Suppressor macrophage treated with lipopolysaccharide for 1 hour (primary cell): ENCODE measurements at places on chromosomes 11 and 22.

DNA sequence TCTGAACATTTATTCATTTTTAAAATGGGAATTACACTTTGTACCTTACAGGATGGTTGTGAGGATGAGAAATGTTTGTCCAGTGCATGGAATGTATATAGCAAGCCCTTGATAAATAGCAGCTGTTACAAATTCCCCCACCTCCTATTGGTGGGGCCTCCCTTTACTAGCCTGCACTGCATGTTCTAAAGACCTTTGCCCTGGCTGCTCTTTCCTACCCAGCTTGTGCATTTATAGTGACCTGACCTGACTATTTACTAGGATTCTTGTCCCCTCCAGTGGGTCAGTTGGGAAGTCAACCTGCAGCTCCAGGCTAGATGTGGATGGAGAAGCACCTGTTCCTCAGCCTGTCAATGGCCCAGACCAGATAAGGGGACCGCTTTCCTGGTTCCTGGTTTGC is 180.3 kb downstream of the HIPK3 start:
- no peak for DNase-seq

GRCh38 chr11:131463649-131464425 is 93.4 kb downstream of the NTM start:
- DNase-seq = no peak

DNA sequence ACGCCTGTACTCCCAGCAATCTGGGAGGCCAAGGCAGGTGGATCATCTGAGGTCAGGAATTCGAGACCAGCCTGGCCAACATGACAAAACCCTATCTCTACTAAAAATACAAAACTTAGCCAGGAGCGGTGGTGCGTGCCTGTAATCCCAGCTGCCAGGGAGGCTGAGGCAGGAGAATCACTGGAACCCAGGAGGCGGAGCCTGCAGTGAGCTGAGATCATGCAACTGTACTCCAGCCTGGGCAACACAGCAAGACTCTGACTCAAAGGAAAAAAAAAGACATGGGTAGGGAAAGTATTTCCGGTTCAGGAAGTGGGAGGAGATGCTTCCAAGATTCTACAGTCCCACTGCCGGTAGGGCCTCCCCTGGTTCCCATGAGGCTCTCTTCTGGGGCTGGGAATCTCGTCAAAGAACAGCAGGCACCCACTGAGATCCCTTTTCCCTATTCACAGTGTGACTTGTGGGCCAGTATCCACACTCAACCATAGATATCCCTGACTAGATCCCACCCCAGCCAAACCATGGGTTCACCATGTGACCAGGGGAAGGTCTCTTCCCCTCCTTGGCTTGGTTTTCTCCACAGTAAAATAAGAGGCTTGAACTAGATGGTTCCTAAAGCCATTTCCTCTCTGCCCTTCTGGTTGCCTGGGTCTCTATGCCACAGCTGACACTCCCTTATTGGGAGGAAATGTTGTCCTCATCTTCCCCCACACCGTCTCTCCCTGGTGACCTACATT is 443.3 kb downstream of the BUD13 start:
- DNase-seq = no peak

DNA sequence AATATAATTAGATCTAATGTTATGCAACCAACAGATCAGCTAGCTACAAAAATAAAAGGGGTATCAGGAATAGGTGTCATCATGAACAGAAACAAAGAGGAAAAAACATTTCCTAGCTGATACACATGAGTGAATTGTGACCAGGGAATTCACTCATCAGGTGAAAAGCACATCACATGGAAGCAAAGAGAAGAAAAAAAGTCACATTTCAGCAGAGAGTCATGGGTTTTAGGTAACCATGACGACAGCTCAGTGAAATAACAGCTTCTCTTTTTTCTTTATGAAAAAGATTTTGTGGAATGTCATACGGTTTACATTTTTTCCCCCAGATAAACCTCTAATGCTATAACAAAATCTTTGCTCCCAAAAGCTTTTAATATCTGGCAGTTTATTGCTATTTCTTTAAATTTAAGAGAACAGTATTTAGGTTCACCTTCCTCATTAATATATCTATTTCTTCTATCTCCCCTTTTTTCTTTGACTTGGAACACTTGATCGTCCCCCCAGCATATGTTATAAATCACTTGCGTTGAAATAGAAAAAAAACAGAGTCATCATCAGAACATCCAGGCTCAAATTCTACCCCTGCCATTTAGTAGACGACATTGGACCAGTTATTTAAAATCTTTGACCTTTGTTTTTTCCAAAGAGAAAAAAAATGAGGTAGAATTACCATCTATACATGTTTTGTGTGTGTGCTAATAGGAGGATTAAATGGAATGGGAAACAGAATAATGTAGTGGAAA is 5.3 kb downstream of the TYR start:
- DNase-seq = no peak

DNA sequence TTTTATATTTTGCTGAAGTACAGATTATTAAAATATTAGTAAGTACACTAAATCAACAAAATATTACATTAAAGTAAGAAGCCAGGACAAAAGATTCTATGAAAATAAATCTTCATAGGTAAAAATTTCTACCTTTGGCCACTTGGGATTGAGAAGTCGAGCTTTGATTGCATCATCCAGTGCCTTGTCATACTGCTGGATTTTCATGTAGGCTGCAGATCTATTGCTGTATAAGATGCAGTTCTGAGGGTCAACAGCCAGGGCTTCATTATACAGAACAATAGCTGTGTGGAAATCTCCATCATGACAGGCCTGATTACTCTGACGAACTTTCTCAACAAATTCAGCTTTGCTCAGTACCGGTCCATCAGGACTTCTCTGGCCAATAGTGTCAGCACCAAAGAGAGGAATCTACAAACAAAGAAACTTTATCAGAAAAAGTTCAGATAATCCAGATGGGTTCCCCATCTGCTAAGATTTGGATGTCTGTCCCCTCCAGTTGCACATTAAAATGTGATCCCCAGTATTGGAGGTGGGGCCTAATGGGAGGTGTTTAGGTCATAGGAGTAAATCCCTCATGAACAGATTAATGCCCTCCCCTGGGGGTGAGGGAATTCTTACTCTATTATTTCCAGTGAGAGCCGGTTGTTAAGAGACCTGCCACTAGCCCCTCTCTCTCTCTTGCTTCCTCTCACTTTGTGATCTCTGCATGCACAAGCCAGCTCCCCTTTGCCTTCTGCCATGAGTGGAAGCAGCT is 50.0 kb downstream of the TTC28 start:
- DNase-seq = no peak

- peak; percentile 6 for DNase-seq
Observed at GRCh38 chr22:38088629-38089473, 4.9 kb upstream of the SLC16A8 start.

DNA sequence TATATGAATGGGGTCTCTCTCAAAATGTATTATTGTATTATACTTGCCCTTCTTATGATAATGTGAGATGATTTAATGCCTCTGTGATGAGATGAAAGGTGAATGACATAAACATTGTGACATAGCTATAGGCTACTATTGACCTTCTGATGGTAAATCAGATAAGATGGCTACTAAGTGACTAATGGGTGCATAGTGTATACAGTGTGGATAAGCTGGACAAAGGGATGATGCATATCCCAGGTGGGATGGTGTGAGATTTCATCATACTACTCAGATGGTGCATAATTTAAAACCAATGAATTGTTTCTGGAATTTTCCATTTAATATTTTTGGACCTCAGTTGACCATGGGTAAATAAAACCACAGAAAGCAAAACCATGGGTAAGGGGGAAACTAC is 243.5 kb downstream of the SBF2 start:
- no peak for DNase-seq
